Astrocyte (in vitro differentiated cells and primary cell): ENCODE measurements at places on chromosomes 2 and 18.

DNA sequence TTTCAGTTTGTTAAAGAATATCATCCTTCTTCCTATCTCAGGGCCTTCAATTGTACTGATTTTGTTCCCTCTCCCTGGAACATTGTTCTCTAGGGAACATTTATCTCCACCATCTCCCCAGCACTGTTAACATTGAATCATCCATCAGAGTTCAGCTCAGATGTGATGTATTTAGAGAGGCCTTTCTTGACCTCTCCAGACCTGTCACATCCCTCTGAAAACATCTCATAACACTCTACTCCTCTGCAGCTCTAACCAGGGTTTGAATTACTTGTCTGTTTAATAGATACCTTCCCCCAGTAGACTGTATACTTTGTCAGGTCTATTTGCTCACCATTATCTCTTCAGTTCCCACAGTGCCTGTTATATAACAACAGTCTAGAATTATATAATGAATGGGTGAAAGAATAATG is 98.6 kb downstream of the GALNT1 start:
- DNase-seq = no peak

GRCh38 chr2:61268249-61268648 is 106.3 kb downstream of the C2orf74 start:
- no peak for DNase-seq

DNA sequence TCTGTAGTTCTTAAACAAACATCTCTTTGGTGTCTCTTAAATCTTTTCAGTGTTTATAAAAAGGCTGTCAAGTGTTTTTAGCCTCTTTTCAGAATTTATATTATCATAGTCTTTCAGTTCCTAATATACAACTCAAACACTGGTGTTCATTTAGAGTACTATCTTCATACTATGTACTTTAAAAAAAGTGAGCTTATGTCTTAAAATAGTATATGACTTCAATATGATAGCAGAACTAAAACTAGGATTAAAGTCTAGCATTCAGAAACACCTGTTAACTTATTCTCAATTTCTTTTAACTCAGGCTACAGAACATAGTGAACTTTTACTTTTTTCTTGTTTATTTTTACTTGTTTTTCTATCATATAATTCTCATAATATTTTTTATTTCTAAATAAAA is 14.7 kb upstream of the IKZF2 start:
- no peak for DNase-seq

- no peak for DNase-seq
These were observed 115.6 kb downstream of the SEPTIN10 start for GRCh38 chr2:109497911-109498870.

DNA sequence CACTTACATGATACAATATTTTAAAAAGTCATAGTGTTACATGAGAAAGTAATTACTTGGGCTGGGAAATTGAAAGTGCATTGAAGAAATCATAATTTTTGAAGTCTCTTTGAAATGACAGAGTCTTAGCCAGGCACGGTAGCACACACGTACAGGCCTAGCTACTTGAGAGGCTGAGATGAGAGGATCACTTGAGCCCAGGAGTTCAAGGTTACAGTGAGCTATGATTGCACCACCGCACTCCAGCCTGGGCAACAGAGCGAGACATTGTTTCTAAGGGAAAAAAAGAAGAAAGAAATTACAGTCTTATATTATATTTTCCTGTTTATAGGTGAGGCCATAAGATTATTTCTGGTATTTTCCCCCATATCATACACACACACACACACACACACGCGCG is 9.2 kb upstream of the IAH1 start:
- no peak for DNase-seq

- peak; percentile 35 for DNase-seq
These were observed 105.2 kb downstream of the NETO1 start for GRCh38 chr18:72762515-72763122.

GRCh38 chr2:195649629-195650190 is 7.3 kb upstream of the SLC39A10 start:
- DNase-seq = no peak

DNA sequence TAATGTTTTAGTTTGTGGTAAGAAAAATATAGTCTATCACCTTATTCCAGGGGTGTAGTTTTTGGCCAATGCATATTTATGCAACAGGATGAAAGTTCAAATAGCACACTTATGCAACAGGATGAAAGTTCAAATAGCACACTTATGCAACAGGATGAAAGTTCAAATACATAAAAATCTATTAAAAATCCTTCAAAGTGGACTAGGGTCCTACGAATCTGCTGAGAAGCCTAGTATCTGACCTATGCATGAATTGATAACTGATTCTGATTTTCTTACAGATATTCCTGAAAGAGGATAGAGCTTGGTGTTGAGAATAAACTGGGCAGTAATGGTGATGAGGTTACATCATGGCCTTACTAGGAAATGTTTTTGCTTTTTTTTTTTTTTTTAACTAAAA is 2.8 kb downstream of the PECR start:
- DNase-seq = no peak

DNA sequence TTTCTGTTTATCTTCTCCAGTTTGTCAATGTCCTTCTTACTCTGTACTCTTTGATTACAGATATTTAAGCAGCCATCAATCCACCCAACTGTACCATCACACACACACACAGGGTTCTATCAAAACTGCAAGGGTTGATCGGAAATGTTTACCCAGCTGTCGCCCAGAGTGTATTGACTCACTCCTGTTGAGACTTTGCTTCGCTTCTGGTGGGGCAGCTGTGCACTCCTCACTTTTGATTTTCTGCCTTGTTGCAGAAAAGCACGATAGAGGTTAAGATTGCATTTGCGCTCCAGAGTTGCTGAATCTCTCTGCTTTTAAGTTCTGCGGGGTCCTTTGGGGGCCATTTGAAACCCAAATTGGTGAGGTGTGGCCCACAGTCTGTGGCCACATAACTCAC is 216.2 kb downstream of the SETBP1 start:
- DNase-seq = no peak
